Prostate gland (tissue), 2 donors: ENCODE measurements at places on chromosomes 6 and 20. TPM values are rescaled to one million over a fixed set of nuclear protein-coding genes. Genes with fewer than 3 reads are reported as not detected.
A peak's percentile ranks its signal among the peaks of the same experiment; 100 is the strongest.

The SAMD5 gene
- 17.0 TPM for total RNA-seq

The NAA20 gene
- total RNA-seq = 33.9 TPM

The TMC2 gene
- total RNA-seq = not detected

The CMTR1 gene
- 147 TPM for total RNA-seq

The GSTA1 gene
- 329 TPM for total RNA-seq

The ARMH2 gene
- total RNA-seq = not detected

DNA sequence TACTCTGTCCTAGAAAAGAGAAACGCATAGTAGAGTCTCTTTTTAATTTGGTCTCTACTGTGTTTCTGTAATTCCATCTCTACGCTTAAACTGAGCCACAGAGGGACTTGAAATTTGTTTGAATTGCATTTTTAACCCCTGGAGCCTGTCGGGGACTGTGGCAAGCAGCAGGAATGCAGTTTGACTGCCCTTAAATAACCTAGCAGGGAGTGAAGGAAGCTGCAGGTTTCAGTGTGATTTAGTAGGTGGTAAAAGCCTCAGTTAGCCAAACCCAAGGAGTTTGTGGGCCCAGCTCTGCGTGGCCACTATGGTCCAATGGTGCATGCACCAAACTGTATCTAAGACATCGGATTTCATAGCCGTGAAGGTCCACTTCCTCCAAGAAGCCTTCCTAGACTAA is 70.3 kb upstream of the MC3R start:
- no peaks in the 10 kb centered on the region for H3K36me3 ChIP-seq
- peaks cover 5% of the 10 kb centered on the region for H3K27me3 ChIP-seq
- H3K27ac ChIP-seq = no peak overlapping the region
- no peak overlapping the region for H3K4me3 ChIP-seq
- no peak for DNase-seq
- no peaks in the 10 kb centered on the region for H3K4me1 ChIP-seq

DNA sequence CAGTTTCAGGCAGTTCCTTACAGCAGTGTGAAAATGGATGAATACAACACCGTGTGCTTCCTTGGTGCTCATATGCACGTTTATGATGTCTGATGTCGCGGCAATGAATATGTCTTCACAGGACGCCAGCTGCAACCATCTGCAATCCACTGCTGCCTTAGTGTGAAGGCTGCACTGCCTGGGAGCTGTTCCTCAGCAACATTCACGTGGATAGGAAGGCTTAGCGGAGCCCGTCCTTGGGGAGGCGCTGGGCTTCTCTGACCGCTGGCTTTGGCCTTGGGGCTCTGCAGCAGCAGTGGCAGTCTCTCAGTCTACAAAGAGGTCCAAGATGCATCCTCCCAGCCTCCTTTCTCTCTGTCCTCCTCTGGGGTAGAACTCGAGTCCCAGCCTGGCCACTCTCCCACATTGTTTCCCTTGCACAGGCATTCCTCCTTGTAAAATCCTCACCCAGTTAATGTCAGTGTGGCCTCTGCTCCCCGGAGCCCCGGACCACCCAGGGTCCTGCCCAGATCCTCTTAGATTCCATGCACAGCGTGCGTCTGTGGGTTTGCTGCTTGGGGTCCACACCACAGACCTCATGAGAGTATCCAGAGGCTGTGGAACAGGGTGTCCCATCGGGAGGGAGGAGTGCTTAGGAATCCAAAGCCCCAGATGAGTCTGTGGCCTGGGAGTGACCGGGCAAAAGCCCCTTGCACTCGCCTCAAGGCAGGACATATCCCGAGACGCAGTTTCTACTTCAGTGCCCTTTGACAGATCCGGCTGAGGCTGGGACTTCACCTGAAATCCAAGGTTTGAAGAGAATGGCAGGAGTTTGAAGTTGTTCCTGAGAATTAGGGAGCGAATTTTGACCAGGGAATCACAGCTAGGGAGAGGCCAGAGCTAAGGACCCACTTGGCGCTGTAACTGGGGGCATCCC is 181.3 kb downstream of the THBS2 start:
- H3K27ac ChIP-seq = no peak overlapping the region
- no peaks in the 10 kb centered on the region for H3K27me3 ChIP-seq
- H3K4me1 ChIP-seq = no peaks in the 10 kb centered on the region
- DNase-seq = no peak

- H3K27ac ChIP-seq = no peak overlapping the region
- H3K36me3 ChIP-seq = no peaks in the 10 kb centered on the region
- peaks cover 5% of the 10 kb centered on the region for H3K4me1 ChIP-seq
- no peak overlapping the region for H3K4me3 ChIP-seq
- H3K27me3 ChIP-seq = no peaks in the 10 kb centered on the region
Measured at GRCh38 chr20:884983-885952, 30.9 kb downstream of the ANGPT4 start.

DNA sequence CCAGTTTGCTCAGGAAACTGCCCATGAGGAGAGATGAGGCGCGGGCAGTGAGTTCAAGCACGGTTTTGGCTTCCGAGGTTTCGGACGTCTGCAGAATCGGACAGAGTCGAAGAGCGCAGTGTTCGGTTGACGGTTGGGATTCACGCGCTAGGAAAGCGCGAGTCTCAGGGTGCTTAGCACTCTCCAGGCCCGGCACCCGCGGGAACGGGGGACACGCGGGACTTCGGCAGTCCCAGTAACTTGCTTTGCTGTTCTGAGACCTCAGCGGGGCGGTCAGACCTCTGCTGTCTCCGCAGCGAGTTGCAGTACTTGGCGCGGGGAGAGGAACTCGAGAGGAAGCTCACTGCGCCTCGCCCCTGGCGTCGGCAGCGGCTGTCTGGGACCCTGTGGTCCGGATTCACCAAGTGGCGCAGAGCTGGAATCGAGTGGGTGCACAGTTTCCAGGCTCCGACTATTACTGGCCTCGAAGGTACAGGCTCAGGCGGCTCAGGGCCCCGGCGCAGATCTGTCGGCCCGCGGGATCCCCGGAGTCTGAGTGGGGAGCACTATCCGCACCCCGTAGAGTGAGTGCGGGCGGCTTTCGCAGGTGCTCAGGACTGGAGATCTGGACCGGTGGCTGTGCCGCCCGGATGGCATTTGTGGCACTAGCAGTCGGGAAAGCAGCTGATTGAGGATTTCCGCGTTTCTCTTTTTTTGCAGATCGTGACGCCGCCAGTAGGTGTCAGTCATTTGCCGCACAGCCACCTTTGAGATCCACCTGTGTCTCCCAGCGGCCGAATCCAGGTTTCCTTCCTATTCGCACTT is at the start of gene POM121L2:
Gene POM121L2 (minus strand): TSS at position 128 of the 804 bp plus-strand sequence. CDS start 103 bp downstream, at position 25.
- H3K4me3 ChIP-seq = peak within 1 kb of the TSS; percentile 33
- peak; percentile 73 for DNase-seq
- H3K27me3 ChIP-seq = peaks cover 3% of the 10 kb centered on the region

- DNase-seq = no peak
- H3K4me1 ChIP-seq = no peaks in the 10 kb centered on the region
- no peaks in the 10 kb centered on the region for H3K27me3 ChIP-seq
- no peak overlapping the region for H3K4me3 ChIP-seq
- H3K36me3 ChIP-seq = no peaks in the 10 kb centered on the region
- H3K27ac ChIP-seq = no peak overlapping the region
Measured at GRCh38 chr6:13397359-13398068, 69.2 kb upstream of the TBC1D7 start.

- H3K4me1 ChIP-seq = no peaks in the 10 kb centered on the region
- H3K27ac ChIP-seq = no peak overlapping the region
- H3K27me3 ChIP-seq = no peaks in the 10 kb centered on the region
- H3K4me3 ChIP-seq = no peak overlapping the region
- DNase-seq = no peak
Measured at GRCh38 chr20:59721386-59721785, 117.0 kb downstream of the PHACTR3 start.

GRCh38 chr6:140401761-140402160 is 1027.3 kb upstream of the CITED2 start:
- H3K4me1 ChIP-seq = no peaks in the 10 kb centered on the region
- H3K27ac ChIP-seq = no peak overlapping the region
- H3K4me3 ChIP-seq = no peak overlapping the region
- no peak for DNase-seq
- no peaks in the 10 kb centered on the region for H3K36me3 ChIP-seq

- H3K4me1 ChIP-seq = no peaks in the 10 kb centered on the region
- no peak overlapping the region for H3K27ac ChIP-seq
- H3K4me3 ChIP-seq = no peak overlapping the region
- H3K36me3 ChIP-seq = peaks cover 17% of the 10 kb centered on the region
- no peak for DNase-seq
Measured at GRCh38 chr20:35020108-35020928, 64.7 kb downstream of the MYH7B start.

GRCh38 chr6:73452107-73452461 is at the start of gene CGAS:
Gene CGAS (minus strand): TSS chr6:73452297. CDS start chr6:73452181, 116 bp downstream.
- H3K27me3 ChIP-seq = no peaks in the 10 kb centered on the region
- peak; percentile 33 for DNase-seq
- no peaks in the 10 kb centered on the region for H3K36me3 ChIP-seq
- H3K4me1 ChIP-seq = no peaks in the 10 kb centered on the region
- H3K4me3 ChIP-seq = peak within 1 kb of the TSS; percentile 56

GRCh38 chr6:1763404-1763803 is 153.7 kb downstream of the FOXC1 start:
- no peak overlapping the region for H3K4me3 ChIP-seq
- H3K4me1 ChIP-seq = no peaks in the 10 kb centered on the region
- H3K27me3 ChIP-seq = no peaks in the 10 kb centered on the region
- H3K36me3 ChIP-seq = no peaks in the 10 kb centered on the region

GRCh38 chr20:60486315-60486714 is 528.1 kb downstream of the CDH26 start:
- no peaks in the 10 kb centered on the region for H3K27me3 ChIP-seq
- no peak overlapping the region for H3K4me3 ChIP-seq
- H3K36me3 ChIP-seq = no peaks in the 10 kb centered on the region
- no peak for DNase-seq
- no peak overlapping the region for H3K27ac ChIP-seq

DNA sequence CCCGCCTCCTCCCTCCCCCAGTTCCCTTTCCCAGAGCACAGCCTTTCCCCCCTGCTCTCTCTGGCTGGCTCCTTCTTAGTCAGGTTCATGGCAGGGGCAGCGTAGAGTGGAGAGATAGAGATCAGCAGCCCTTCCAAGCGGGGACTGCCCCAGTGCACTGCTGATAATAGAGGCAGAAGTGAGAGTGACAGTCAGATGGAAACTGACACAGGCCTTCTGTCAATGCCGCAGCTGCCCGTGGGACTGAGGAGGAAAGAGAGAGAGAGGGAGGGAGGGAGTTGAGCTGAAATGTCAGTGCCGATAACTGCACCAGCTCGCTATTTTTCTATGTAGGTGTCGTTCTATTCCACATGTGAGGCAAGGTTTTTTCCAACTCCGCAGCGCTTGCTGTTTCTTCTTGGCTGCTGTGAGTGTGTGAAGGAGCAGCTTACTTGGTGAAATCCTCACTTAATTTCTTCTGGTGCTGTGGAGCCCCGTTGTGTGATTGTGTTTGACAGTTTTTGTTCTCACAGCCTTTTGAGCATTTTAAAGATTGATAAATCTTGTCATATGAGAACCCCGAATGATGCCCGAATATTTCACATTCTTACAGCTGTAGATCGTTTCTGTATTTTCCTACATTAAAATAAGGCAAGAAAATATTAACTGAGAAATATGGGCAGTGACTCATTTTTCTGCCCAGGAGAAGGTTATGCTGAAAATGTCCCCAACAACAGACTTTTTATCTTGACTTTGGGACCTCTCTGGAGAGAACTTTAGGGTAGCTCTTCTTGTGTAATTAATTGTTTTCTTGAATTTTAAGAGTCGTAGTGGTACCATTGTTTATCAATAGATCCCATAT is 386.4 kb upstream of the MMS22L start:
- no peak for DNase-seq
- no peak overlapping the region for H3K4me3 ChIP-seq
- H3K27ac ChIP-seq = no peak overlapping the region
- no peaks in the 10 kb centered on the region for H3K36me3 ChIP-seq
- no peaks in the 10 kb centered on the region for H3K27me3 ChIP-seq
